ENCODE measurements at places on chromosomes 4 and X.

- no peak for DNase-seq
Observed at GRCh38 chr4:185695743-185696142, 116.3 kb downstream of the SORBS2 start.

- DNase-seq, result no peak
Observed at GRCh38 chr4:99846891-99847290, 30.3 kb downstream of the DAPP1 start.

DNA sequence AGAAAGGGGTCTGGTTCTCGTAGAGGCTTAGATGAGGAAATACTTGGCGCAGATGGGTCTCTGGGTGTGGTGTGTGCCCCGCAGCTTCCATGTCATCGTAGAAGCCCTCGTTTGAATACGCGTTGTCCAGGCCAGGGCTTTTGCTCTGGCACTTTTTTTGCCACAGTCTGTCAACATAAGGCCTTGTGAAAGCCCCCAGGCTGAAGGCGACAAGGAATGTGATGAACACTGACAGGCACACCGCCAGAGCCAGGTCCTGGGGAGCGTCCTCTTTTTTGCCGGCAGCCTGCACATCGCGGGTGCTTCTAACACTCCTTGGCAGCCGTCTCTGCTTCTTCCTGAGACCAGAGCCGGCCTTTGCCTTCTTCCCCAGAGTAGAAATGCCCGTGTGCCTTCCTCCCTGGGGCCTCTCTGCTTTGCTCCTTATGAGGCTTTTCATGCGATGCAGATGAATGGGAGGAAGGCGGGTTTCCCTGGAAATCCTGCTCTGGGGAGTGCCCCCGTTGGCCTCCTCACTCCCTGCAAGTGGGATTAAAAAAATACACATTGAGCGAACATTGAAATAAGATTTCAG lies 24.4 kb downstream of the LRRC66 start:
- DNase-seq, result no peak

DNA sequence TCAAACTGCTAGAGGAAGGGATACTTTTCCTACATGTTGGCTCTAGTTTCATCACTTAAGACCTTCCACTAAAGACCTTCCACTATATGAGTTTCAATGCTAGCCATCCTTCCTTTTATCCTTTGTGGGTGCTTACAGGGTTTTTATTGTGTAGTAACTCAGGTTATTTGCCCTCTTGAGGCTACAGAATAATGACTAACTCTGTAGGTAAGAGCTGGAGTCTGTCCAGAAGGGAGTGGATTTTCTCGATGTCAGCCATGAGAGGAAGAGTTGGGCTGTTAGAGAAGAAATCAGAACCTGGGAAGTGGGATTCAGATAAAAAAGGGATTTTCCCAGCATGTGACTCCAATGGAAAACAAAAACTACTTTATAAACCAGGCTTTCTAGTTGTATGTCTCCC lies 27.5 kb upstream of the HERC5 start:
- no peak for DNase-seq

DNA sequence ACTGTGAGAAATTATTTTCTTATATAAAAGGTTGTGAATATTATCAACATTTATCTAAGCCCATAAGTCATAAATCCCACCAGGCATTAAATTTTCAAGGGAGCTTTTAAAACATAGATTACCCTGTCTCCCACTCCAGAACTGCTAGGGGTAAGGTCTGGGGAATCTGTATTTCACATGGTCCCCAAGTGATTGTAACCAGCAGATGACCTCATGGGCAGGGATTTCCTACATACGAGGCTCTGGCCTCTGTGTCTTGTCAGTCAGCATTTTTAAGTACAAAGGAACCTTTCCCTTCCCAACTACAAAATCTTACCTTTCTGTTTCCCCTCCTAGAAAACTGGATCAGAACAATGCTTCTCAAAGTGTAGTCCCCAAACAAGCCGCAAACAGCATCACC lies 188.6 kb downstream of the TSPAN5 start:
- no peak for DNase-seq

DNA sequence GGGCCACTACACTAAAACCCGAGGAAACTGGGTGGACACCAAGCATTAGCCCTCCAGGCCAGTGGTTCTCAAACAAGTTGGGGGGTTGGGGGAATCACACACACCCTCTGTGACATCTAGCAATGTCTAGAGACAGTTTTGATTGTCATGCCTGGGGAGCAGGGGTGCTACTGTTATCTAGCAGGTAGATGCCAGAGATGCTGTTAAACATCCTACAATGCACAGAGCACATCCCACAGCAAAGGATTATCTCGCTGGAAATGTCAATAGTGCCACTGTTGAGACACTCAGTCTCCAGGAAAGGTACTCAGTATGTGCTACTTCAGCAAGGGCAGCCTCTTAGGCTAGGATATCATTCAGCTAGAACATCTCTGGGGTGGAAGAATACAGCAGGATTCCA lies 1.3 kb downstream of the SMC1A start:
- DNase-seq, result no peak

DNA sequence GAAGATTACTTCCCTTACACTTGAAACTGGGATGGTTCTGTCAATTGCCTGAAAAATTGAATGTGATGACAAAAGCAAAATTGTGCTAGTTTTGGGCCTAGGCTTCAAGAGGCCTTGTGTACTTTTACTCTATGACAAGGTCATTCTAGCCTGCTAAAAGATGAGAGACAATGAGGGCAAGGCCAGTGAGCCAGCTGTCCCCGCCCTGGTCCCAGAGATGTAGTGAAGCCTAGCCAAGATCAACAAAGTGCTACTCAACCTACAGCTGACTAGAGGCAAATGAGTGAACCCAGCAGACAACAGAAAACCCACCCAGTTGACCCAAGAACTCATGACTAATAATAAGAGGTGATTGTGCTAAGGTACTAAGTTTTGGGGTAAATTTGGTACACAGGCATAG lies 248.7 kb downstream of the IL15 start:
- no peak for DNase-seq

DNA sequence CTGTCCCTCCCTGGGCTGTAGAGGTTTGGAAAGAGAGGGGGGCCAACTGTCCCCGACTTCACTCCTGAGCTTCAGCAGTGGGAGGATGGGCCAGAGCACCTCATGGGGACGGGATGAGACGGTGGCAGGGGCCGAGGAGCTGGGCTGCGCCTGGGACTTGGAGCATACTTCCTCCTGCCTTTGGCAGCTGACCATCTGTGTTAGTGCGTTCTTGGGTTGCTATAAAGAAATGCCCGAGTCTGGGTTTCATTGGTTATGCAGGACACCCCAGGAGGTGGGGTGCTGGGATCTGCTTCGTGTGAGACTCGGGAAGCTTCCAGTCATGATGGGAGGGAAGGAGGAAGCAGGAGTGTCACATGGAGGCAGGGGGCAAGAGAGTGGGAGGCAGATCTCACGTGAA lies 7.4 kb downstream of the PSAPL1 start:
- DNase-seq, result no peak

- DNase-seq, result no peak
Observed at GRCh38 chr4:57168982-57169381, 58.8 kb upstream of the IGFBP7 start.

DNA sequence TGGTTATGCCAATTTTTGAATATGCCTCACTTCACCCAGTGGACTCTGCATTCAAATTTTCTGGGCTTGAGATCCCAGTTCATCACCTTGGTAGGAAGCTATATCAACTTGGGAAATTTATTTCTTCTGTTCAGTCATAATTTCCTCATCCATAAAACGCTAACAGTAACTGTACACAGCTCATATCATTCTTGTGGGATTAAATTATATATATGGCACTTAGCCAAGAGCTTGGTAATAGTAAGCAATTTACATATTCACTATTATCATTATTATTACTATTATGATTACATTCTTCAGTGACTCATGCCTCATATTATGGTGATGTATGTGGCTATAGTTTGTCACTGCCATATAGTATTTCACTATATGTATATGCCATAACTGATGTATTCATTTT lies 177.6 kb downstream of the CPE start:
- DNase-seq, result no peak

- DNase-seq, result no peak
Observed at GRCh38 chr4:91319556-91320268, 984.1 kb upstream of the GRID2 start.

DNA sequence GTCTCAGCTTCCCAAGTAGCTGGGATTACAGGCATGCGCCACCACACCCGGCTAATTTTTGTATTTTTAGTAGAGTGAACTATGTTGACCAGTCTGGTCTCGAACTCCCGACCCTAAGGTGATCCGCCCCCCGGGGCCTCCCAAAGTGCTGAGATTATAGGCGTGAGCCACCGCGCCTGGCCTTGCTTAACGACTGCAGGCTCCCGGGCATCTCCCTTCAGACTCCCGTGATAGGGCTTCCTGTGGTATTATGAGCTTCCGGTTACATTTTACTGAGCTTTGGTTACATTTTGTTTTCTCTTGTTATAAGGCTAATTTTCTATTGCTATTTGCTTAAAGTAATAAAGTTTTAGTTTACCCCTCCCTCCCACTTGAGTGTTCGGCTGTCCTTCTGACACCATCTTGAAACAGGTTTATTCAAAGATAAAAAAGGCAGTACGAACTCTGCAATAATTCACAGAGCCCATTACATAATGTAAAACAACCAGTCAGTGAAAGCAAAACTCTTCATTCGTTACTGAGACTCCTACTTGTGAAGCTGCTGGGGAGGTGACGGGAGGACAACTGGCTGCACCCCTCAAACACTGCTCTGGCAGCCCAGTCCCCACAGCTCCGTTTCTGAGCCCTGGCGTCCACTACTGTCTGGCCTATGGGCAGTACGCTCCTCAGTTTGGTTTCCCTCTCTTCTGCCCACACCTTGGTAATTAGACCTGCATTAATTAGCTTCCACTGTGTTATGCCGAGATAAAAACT lies 795.7 kb upstream of the SLIT2 start:
- no peak for DNase-seq

DNA sequence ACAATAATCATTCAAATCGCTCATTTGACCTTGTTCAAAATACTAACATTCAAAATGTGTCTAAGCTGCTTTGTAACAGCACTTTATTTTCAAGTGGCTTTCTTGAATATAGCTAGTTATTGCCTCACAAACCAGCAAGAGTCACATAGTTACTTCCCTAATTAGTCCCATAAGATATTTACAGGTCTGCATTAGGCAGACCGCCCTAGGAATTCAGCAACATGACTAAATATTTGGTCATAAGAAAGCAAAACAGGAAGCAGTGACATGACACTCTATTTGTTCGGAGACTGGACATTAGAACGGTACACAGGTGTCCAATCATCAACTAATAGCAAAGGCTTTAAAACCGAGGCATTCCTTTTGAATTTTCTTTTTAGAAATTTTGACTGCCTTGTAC lies 262.0 kb downstream of the COL25A1 start:
- DNase-seq, result no peak
